Activated effector memory CD4-positive, alpha-beta T cell treated with Interleukin-2 at 50 U/mL for 16 hours (primary cell): ENCODE measurements at places on chromosomes 13 and 19.

GRCh38 chr13:46963904-46964303 is 67.1 kb upstream of the HTR2A start:
- DNase-seq = no peak

- DNase-seq = no peak
These were observed 38.0 kb downstream of the ADGRE1 start for GRCh38 chr19:6925386-6925785.

- peak; percentile 68 for DNase-seq
These were observed 906 bp downstream of the ANKLE1 start for GRCh38 chr19:17282488-17283125.

DNA sequence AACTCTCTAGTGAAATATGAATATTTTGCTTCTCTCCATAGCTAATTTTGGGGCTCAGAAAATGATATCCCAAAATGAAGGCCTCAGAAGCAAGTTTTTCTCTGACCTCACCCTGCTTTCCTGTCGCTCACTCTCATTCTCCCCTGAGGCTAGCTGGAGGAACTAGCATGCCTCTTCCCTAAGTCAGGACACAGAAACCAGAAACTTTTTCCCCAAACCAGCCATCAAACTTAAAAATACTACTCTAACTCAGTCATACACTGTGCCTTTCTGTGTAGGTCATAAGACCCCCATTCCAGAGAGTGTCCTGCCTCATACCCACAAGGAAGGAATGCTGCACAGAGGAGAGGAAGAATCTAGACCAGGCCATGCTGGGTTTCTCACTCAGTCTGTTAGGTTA is 329.6 kb downstream of the PCDH20 start:
- DNase-seq = no peak

GRCh38 chr13:57627663-57628062 is 3.9 kb upstream of the PCDH17 start:
- no peak for DNase-seq

GRCh38 chr13:41276824-41277223 is 13.4 kb upstream of the MTRF1 start:
- no peak for DNase-seq

DNA sequence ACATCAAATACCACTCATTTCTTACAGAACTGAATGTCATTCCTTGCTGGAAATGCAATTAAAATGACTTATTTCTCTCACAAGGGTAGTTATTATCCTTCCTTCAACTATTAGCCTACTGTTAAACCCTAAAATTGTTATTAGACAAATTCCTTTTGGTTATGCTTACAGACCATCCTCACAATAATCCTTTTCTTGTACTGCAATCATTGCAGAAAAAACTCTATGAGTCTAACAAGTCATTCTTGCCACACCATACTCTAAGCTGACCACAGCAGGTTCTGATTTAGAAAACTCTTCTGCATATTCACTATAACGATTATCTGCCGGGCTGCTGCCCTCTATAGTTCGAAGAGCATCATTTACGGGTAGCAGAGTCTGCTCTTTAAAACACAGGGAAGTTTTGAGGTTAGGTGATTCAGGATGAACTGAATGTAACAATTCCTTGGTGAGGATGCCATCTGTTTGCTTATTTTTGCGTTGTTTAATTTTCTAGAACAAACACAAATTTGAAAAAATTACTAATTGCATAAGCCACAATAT is 38.2 kb downstream of the MTMR6 start:
- DNase-seq = no peak

- no peak for DNase-seq
These were observed 171.5 kb upstream of the SLITRK6 start for GRCh38 chr13:85970727-85971126.

GRCh38 chr19:947707-948539 is 22.1 kb downstream of the ARID3A start:
- DNase-seq = no peak

DNA sequence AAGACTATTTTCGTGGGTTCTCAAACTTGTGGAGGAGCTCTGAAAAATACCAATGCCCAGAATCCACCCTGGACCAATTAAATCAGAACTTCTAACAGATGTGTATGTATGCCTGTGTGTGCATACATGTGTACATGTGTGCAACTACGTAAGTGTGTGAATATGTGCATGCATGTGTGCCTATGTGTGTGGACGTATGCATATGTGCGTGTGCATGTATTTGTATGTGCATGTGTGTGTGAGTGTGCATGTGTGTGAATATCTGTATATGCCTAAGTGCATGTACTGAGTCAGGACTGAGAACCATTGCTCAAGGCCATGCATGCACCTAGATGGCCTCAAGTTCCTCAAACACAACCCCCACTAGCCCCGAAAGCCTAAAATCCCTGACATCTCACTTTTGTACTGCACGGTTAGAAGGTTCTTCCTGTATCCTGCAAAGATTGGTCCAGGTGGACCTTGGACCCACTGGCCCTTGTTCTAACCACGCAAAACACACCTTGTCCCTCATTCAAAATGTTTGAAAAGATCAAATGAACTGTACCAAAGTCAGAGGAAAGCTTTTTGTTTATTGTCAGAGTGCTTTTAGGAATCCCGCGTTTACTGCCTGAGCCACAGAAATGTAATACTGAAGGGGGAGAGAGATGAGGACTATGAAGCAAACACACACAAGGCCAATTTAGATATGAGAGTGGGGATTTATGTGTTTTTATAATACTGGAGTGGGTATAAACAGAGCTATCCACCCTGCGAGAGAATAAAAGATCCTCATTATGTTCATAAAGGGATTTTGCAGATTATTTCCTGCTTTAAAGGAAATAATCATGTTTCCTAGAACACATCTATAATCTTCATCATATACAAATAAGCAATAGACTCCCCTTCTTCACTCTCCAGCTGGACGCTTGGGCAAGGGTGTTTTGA is 39.1 kb downstream of the LATS2 start:
- no peak for DNase-seq

GRCh38 chr19:41735071-41735600 is 20.2 kb upstream of the CEACAM6 start:
- DNase-seq = no peak

DNA sequence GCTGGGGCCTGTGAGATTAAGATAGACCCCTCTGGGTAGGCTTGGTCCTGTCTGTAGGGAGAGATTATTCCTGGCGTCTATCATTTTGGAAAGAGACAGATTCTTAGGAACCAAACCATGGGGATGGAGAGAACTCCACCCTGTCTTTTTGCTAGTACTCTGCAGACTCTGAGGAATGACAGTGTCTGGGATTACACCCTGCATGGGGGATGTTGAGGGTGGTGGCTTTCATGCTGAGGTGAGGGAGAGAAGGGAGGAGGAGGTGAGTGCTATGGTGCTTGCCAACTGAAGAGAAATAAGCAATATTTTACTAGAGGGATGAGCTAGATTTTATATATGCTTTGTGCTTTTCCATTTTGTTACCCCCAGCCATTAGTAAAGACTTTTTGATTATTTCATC is 74.5 kb upstream of the PCDH8 start:
- no peak for DNase-seq

- no peak for DNase-seq
These were observed 210.1 kb downstream of the TBC1D4 start for GRCh38 chr13:75271846-75272245.

GRCh38 chr13:73107481-73107880 is 48.7 kb downstream of the KLF5 start:
- no peak for DNase-seq

DNA sequence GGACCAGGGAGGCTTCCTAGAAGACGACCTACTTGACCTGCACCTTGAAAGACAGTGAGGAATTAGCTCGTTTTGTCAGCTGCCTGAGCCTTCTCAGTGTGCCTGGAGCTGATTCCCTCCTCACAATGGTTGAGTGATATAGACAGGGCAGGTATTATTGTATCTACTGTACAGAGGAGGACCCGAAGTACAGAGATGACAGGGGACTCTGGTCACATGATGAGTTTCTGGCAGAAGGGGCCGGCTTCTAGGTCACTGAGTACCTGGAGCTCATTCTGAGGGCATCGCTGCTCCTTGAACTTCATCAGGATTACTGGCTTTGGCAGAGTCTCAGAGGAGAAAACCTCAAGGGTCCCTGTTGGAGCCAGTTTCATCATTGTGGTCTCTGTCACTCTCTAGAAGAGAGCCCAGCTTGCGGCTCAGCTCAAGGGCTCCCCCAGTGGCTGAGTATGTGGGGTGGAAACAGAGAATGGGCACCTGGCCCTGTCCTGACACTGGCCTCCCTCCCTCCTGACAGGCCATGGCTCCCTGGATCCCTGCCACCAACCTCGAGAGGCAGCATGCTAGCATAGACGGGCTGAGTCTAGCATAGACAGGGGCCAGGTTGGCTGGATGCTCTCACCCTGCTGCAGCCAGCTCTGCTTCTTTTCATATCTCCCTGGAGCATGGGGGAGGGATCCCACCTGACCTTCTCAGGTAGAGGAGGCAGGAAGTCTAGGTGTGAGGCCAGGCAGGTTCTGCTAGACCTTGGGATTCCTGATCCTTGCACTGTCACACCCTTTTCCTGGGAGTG is 38.7 kb downstream of the NFIX start:
- no peak for DNase-seq

DNA sequence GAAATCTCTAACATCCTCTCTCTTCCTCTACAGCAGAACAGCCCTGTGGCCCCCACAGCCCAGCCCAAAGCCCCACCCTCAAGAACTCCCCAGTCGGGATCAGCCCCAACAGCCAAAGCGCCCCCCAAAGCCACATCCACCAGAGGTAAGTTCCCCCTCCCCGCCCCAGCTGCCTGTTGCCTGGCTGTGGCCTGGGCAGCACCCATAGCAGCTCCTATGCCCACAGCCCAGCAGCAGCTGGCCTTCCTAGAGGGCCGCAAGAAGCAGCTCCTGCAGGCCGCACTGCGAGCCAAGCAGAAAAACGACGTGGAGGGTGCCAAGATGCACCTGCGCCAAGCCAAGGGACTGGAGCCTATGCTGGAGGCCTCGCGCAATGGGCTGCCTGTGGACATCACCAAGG is 14.5 kb downstream of the CC2D1A start:
- no peak for DNase-seq

GRCh38 chr19:6378486-6378885 is 2.8 kb upstream of the PSPN start:
- no peak for DNase-seq

DNA sequence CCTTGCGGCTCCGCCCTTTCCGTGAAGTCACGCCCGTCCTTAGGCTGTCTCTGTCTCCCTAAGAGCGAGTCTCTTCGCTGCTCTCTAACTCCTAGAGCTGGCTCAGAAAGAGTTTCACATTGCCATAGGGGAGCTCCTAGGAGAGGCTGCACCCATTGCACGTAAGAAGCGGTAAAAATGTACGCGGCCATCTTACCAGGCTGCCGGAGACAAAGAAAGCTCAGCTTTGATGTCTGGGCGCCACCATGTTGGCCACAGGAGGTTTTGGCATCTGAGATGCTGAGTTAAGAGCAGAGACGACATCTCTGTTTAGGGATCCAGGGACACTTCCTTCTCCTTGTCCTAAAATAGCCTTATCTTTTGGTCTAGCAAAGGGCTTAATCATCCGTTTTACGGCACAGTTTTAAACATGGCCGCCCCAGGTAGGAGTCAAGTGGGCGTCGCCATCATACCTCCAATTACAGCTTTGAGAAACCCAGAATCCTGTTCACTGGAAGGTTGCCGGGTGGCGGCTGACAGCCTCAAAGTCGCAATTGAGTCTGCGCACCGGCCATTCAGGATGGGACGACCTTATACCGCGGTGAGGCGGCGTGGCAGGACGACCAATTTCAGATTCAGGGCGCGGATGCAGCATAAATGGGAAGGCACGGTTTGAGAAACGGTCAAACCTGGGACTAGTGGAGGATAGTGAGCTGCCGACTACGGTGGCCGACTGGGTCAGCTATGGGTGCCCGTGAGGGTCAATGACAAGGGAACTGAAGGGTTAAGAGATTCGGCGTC is at the start of gene ZNF793:
TSS of gene ZNF793 (plus strand) at position 553 of the 780 bp plus-strand sequence. CDS start 16,501 bp downstream, outside the sequence.
- peak; percentile 72 for DNase-seq

GRCh38 chr13:71704656-71705055 is 162.3 kb downstream of the DACH1 start:
- no peak for DNase-seq

GRCh38 chr13:21124852-21125251 is 51.5 kb downstream of the SKA3 start:
- DNase-seq = no peak

DNA sequence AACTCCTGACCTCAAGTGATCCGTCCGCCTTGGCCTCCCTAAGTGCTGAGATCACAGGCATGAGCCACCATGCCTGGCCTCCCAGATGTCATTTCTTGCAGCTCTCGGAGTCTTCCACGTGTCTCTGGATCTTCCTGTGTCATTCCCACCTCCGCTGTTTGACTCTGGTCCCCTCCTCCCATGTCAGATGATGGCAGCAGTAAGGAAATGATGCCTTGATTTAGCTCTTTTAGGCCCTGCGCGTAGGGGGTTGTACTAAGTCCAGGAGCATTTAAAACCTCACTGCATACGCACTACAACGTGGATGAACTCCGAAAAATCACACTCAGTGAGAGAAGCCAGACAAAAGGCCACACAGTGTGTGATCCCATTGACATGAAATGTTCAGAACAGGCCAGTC is 113.1 kb downstream of the GNG7 start:
- no peak for DNase-seq

DNA sequence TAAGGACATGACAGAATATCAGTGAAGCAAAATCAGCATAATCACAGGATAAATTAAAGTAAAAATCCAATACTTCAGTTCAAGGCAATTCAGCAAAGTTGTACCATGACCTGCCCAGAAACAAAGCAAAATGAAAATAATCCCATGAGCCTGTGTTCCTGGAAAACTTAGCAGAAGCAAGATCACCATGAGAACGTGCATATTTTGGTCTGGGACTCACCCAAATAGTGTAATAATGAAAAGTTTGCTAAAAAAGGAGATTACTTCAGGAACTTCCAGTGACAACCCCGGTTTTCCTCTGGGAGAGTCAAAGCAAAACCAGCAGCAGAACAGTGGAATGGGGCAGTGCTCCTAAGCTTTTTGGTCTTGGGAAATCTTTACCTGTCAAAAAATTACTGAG is 14.9 kb upstream of the RPL21 start:
- no peak for DNase-seq

GRCh38 chr19:33670398-33670797 is 48.6 kb downstream of the CHST8 start:
- no peak for DNase-seq

DNA sequence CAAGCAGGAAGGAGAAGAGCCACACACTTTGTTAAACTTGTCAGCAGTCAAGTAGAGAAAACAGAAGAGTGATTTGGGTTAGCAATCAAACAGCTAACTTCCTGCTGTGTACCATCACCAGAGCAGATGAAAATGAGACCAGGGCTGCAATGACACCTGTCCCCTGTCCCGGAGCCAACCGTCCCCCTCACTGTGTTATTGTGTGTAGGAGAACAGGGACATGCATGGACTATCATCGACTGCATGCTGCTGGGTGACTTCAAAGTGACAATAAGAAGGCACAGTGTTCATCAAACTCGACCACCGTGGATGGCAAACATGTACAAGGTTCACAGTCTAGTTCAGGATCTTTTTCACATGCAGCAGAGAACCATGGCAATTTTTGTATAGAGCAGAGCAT is 94.0 kb upstream of the SLC15A1 start:
- no peak for DNase-seq

DNA sequence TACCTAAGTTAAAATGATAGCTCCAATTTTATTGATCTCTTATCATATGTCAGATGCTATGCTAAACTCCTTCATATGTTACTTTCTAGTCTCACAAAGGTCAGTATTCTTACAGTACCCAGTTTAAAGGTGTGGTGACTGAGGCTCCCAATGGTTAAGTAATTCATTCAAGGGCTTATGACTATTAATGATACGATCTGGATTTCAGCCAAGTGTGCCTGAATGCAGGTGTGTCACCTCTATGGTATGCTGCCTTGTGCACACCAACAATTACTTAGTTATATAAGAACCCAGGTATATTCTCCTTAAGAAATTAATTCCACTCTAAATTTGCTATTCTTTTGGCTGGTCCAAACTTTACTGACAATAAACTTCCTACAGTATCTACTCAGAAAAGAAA is 84.6 kb upstream of the TRPC4 start:
- no peak for DNase-seq
